ENCODE measurements at places on chromosomes 3 and 15.
A peak's percentile ranks its signal among the peaks of the same experiment; 100 is the strongest.

- peak; percentile 42 for DNase-seq
Observed at GRCh38 chr3:73484656-73485248, 140.0 kb downstream of the PDZRN3 start.

- DNase-seq = no peak
Observed at GRCh38 chr15:69236505-69236904, 62.2 kb upstream of the PAQR5 start.

GRCh38 chr15:67296188-67296587 is 41.6 kb downstream of the IQCH start:
- DNase-seq = no peak

DNA sequence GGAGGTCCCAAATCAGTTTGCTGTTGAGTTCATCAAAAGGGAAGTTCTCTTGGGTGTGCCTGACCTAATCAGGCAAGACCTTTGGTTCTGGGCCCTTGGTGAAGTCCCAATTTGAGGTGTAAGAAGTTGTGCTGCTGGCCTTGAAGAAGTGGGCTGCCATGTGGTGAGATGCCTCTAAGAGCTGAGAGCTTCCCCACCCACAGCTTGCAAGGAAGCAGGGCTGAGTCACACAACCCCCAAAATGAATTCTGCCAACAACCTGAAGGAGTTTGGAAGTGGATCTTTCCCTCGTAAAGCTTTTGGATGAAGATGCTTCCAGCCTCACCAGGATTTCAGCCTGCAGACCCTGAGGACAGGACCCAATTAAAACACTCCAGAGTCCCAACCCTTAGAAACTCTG is 129.3 kb upstream of the NSMCE3 start:
- DNase-seq = no peak

GRCh38 chr3:154144825-154145465 is 23.8 kb downstream of the ARHGEF26 start:
- DNase-seq = no peak

GRCh38 chr3:171245796-171246765 is 214.1 kb downstream of the TNIK start:
- DNase-seq = no peak

DNA sequence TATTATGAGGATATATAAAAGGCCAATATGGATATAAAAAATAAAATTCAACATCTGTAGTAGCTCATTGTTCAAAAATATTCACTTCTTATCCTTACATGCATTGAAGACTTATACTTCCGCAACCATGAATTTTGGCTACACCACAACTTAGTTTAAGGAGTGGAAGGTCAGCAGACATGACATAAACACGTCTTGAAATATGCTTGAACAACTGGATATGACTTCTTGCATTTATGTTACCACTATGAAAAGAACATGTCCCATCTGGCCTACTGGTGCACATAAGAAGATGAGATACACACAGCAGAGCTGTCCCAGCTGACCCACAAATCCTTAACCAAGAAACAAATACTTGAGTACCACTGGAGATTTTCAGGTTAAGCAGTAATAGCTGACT is 52.1 kb downstream of the MYO9A start:
- DNase-seq = no peak

GRCh38 chr3:139629033-139629432 is 48.7 kb downstream of the NMNAT3 start:
- DNase-seq = peak; percentile 23
